ENCODE measurements at places on chromosomes 6 and 20. TPM values are rescaled to one million over a fixed set of nuclear protein-coding genes. Genes with fewer than 3 reads are reported as not detected.

Gene KCNG1
- total RNA-seq: 0.40 TPM

Gene ZFP57
- total RNA-seq: not detected

Gene TCF21
- total RNA-seq: not detected

Gene TXNDC5
- total RNA-seq: 2,272 TPM

Gene GHRH
- total RNA-seq: not detected

DNA sequence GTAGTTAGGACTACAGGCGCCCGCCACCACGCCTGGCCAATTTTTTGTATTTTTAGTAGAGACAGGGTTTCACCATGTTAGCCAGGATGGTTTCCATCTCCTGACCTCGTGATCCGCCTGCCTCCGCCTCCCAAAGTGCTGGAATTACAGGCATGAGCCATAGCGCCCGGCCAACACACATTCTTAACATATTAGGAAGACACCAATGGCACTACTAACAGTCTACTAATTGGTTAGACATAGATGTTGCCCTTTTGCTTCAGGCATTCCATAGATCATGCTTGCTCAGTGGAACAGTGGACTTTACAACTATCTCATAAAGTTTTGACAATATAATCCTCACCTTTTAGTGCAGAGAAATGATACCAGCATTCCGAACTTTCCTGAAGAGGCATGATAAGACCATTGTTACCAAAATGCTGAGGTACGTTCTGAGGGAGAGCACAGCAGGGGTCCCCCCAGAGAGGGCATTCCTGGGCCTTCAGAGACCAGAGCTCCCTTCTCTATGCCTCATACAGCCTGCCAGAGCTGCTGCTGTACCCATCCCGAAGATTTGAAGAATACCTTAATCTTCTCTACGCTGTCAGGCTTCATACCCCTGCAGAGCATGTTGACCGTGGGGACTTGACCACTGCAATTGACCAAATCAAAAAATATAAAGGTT, 89.4 kb downstream of the ECT2L start:
- DNase-seq: no peak

DNA sequence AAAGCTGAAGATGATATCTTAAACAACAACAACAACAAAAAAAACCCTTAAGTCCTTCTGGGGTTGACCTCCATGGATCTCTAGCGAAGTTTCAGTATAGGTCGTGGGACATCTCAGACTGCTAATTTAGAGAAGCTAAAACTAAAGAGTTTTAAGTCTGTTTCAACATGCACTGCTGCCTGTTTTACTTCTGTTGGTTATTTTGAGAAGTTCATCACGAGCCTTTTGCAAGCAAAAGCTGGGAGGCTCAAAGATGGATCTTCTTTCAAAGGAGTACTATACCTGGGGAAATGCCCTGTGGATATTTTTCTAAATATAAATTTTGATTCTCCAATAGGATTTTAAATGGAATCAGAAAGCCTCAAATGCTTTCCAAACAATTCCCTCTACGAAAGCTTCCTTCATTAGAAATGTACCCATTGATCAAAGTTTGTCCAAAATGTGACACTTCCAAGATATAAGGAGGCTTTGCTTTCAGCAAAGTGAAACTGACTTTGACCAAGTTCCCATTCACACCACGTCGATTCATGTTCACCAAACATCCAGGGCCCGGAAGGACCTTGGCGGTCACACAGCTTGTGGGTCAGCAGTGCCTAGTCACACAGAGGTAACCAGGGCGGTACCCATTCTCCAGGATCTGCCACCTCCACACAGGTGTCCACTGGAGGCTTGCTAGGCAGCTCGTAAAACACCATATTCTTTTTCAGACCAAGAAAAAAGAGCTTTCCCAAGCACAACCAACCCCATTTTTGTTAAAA, 94.7 kb upstream of the QKI start:
- DNase-seq: no peak

DNA sequence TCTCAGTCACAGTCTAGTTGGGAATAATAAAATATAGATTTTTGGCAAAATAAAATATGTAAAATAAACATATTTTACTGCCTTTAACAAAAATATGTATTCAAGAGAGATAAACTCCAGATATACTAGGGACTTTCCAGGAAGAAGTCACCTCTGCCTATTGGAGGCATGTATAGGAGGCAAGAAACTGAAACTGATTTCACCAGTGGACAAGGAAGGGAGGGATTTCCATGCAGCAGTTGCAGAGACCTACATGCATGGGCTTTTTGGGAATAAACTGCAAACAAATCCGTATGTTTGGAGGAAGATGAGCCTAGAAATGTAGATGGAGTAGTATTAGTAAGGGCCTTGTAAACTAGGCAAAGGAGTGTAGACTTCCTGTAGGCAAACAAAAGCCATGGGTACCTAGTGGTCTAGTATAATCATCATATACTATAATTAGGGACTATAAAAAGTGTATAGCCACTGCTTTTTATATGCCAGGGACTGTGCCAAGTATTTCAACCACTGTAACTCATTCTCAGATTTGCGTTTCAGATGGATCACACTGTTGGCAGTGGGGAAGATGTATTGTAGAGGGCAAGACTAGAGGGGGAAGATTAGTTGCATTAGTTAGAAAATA, 38.9 kb downstream of the CD109 start:
- no peak for DNase-seq

GRCh38 chr20:14727485-14728150, 390.2 kb upstream of the FLRT3 start:
- DNase-seq: no peak

- DNase-seq: no peak
These were observed 337.7 kb upstream of the PRND start for GRCh38 chr20:4383961-4384360.

DNA sequence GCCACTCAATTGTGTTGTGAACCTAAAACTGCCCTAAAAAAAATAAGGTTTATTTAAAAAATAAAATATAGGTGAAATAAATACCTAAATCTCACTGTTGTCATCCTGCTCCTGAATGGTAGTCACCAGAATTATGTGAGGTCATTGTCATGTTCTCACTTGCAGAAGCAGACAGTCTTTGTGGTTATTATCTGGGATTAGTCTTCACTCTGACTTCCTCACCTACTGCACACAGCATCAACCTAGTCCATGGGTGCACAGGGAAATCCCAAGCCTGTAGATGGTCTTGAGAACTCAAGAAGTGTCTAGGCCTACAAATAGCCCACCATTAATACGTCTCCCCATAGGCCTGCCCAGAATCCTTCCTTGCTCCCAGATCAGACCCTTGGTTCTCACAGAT, 97.0 kb downstream of the FOXF2 start:
- no peak for DNase-seq

DNA sequence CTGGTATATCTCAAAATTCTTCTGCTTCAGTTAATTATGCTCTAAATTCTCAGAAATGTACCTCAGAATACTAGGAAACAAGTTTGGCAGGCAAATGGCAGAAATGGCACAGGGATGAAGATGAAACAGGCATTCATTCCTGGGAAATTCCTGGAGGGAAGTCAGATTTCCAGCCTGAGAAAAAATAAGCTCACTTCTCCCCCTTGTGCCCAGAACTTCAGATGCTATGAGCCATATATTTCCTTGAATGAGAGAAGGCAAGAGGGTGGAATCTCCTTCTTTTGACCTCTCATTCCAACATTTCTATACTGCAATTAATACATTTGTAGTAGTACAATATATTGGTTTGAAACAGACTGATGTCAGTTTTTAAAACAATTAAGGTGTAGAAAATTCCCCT, 22.8 kb downstream of the RGS17 start:
- no peak for DNase-seq

- DNase-seq: no peak
These were observed 158.1 kb downstream of the CDH26 start for GRCh38 chr20:60116128-60116909.

DNA sequence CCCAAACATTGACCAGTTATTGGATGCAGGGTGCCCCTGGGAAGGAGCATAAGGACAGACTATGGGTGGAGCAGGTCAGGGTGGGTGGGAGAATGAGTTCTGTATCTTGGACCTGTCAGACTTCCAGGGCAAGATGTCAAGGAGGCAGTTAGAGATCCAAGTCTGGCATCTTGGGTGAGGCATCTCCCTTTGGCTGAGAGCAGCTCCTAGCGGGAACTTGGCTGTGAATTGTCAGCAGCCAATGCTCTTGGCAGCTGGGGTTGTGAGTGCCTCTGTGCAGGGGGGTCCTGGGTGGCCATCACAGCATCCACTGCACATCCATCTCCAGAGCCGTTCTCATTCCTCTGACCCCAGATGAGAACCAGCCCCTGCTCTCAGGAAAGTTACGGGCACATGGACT, 117.0 kb upstream of the MYL9 start:
- DNase-seq: no peak

- no peak for DNase-seq
These were observed 271.2 kb upstream of the TAB2 start for GRCh38 chr6:149046164-149046821.

DNA sequence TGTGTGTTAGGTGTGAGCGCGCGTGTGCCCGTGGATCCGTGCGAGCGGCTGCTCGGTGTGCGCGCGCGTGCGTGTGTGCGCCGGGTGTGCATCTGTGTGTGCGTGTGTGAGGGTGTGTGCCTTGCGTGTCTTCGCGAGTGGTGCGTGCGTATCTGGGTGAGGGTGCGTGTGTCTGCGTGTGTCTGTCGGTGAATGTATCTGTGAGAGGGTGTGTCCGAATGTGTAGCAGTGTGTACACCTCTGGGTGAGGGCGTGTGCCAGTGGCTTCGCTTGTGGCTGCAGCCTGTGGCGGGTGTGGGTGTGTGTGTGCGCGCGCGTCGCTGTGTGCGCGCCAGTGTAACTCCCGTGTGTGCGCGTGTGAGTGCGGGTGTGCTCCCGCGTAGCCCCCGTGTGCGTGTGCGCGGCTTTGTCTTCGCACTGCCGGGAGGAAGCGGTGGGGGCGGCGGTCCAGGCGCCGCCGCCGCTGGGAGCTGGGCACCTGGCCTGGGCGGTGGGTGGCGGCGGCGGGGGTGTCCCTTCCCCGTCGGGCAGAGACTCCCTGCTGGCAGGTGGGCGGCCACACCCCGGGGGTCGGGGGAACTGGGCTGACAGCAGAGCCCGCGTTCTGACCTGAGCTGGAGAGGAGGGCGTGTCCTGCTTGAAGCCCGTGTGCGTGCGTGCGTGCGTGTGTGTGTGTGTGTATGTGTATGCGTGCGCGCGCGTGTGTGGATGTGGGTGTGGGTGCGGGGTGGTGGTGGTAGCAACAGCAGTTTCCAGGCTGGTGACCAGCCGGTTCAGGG, 61.3 kb upstream of the EPB41L1 start:
- DNase-seq: no peak

- no peak for DNase-seq
These were observed 698.2 kb downstream of the DOK5 start for GRCh38 chr20:55173601-55174000.

GRCh38 chr6:35795453-35796071, 1.6 kb downstream of the CLPS start:
- DNase-seq: no peak

- no peak for DNase-seq
These were observed 188.0 kb upstream of the TENT5A start for GRCh38 chr6:81940451-81940985.

All from pulmonary artery endothelial cell (primary cell).